ENCODE measurements at places on chromosomes 11 and 22.

DNA sequence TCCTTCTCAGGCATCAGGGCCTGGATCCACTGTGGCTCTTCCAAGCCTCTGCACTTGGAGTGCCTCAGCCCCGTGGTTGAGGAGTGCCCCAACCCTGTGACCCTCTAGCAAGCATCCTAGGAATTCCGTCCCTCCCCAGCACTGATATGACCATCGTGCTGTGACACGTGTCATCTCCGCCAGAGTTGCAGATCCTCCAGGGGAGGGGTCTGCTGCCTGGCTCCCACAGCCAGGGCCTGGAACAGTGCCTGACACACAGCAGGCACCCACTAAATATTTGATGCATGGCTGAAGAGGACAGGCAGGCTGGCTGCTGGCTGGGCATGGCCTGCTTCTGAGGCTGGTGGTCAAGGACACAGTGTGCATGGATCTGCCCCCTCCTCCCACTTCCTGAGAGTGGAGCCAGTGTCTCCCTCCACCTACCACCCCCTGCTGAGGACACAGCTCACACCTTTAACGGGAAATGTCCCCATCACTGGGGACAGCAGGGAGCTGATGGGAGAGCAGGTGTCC is 1.7 kb upstream of the CD81 start:
- no peaks in the 10 kb centered on the region for H3K27me3 ChIP-seq
- H3K4me3 ChIP-seq, result no peak overlapping the region
- peaks cover 16% of the 10 kb centered on the region for H3K4me1 ChIP-seq
- DNase-seq, result peak; percentile 68
- no peak overlapping the region for H3K27ac ChIP-seq
- H3K36me3 ChIP-seq, result no peaks in the 10 kb centered on the region

- no peaks in the 10 kb centered on the region for H3K36me3 ChIP-seq
- peaks cover 55% of the 10 kb centered on the region for H3K27me3 ChIP-seq
- no peak for DNase-seq
- no peak overlapping the region for H3K27ac ChIP-seq
- no peak overlapping the region for H3K4me3 ChIP-seq
Observed at GRCh38 chr11:22194907-22195306, 2.0 kb downstream of the ANO5 start.

GRCh38 chr11:19786644-19787043 is 74.0 kb downstream of the NAV2 start:
- H3K36me3 ChIP-seq, result peaks cover 2% of the 10 kb centered on the region
- DNase-seq, result no peak
- H3K4me1 ChIP-seq, result peaks cover 9% of the 10 kb centered on the region

DNA sequence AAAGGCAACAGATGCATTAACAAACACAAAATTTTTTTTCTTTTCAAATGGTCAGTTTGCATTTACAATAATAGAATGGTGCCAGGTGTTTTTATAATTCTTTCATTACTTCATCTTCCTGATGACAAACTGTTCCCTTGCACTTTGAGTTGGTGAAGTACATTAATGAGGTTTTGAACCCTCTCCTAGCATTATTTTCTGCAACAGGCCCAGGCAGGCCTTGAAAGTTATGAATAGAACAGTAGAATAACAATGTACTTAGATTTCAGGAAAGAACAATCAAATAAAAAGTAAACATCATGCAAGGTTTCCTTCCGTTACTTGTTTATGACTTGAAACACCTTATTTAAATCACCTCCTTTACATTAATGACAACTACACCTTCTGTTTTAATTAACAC is 9.6 kb downstream of the BTG4 start:
- peaks cover 52% of the 10 kb centered on the region for H3K27me3 ChIP-seq
- H3K4me1 ChIP-seq, result no peaks in the 10 kb centered on the region
- H3K4me3 ChIP-seq, result no peak overlapping the region
- no peaks in the 10 kb centered on the region for H3K36me3 ChIP-seq
- H3K27ac ChIP-seq, result no peak overlapping the region

DNA sequence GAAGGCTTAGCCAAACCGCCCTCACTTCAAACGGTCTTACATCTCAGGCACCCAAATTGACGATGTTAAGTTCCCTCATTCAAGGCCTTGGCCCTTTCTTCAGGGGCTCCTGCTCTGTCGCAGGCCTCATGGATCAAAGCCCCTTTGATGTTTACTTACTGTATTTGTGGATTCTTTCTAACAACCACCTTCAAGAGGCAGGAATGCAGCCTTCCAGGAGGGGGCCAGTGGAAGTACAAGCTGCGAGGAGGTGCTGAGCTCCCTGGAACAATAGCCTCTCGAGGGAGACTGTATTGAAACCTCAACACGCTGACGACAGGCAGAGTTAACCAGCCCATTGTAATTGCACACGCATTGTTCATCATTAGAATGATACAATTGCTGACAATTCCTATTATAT is 209.1 kb downstream of the ST3GAL4 start:
- peaks cover 1% of the 10 kb centered on the region for H3K36me3 ChIP-seq
- no peak overlapping the region for H3K4me3 ChIP-seq
- H3K4me1 ChIP-seq, result no peaks in the 10 kb centered on the region
- peaks cover 25% of the 10 kb centered on the region for H3K27me3 ChIP-seq
- H3K27ac ChIP-seq, result no peak overlapping the region

DNA sequence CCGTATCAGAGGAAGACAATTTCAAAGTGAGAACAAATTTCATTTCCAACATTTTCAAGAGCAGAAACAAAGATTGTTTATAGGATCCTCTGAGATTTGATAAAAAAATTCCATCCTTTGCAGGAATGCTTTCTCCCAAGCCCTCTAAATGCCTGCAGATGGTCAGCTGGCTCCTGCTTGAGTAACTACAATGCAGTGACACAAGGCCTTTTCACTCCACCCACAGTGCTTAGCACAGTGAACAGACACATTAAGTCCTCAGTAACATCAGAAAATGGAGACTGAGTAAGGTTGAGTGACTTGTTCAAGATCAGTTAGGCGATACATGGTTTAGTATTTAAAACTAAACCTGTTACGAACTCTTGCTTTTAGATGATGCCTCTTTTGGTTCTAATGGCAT is 527.1 kb upstream of the CCDC90B start:
- DNase-seq, result no peak
- H3K27ac ChIP-seq, result no peak overlapping the region
- H3K4me1 ChIP-seq, result no peaks in the 10 kb centered on the region
- no peak overlapping the region for H3K4me3 ChIP-seq
- H3K36me3 ChIP-seq, result no peaks in the 10 kb centered on the region

- no peak overlapping the region for H3K4me3 ChIP-seq
- no peaks in the 10 kb centered on the region for H3K4me1 ChIP-seq
- H3K27ac ChIP-seq, result no peak overlapping the region
- H3K36me3 ChIP-seq, result no peaks in the 10 kb centered on the region
Observed at GRCh38 chr11:17631702-17632365, 84.8 kb downstream of the OTOG start.

- DNase-seq, result peak; percentile 92
- H3K36me3 ChIP-seq, result peaks cover 11% of the 10 kb centered on the region
- H3K4me3 ChIP-seq, result peak overlapping the region; percentile 98
- H3K4me1 ChIP-seq, result peaks cover 51% of the 10 kb centered on the region
Observed at GRCh38 chr11:64876835-64877341, 1.5 kb downstream of the EHD1 start.

- peak overlapping the region; percentile 13 for H3K27ac ChIP-seq
- H3K36me3 ChIP-seq, result peaks cover 26% of the 10 kb centered on the region
- H3K4me3 ChIP-seq, result no peak overlapping the region
- H3K27me3 ChIP-seq, result no peaks in the 10 kb centered on the region
- no peak for DNase-seq
Observed at GRCh38 chr22:20084547-20085413, 4.7 kb downstream of the DGCR8 start.

DNA sequence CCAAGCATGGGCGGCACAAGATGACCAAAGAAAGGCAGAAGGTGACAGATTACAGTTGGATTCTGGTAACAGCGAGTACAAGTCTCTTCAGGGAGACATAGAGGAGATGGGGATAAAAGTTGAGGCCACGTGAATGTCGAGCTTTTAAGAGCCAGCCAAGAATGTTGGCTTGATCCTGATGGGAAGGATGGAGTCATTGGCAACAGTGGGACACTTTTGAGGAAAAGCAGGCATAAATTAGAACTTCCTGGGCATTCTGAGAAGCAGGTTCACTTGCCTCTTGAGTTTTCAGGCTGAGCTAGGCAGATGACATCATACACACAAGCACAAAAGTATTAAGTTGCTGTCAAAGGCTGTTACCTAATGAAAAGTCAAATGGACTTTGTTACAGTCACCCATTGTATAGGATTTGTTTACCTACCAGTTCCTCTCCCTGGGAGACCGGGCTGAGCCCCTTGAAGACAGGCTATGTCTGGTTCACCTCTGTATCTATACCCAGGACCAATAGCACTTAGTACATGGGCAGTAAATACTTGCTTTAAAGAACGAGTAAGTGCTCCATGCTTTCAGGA is 41.1 kb downstream of the TNRC6B start:
- H3K27me3 ChIP-seq, result no peaks in the 10 kb centered on the region
- no peaks in the 10 kb centered on the region for H3K36me3 ChIP-seq
- H3K27ac ChIP-seq, result no peak overlapping the region
- no peak overlapping the region for H3K4me3 ChIP-seq
- no peak for DNase-seq
- peaks cover 30% of the 10 kb centered on the region for H3K4me1 ChIP-seq

GRCh38 chr11:8070417-8071115 is 10.4 kb upstream of the TUB start:
- no peak overlapping the region for H3K27ac ChIP-seq
- DNase-seq, result no peak
- H3K4me1 ChIP-seq, result peaks cover 21% of the 10 kb centered on the region

- no peaks in the 10 kb centered on the region for H3K36me3 ChIP-seq
- H3K27ac ChIP-seq, result no peak overlapping the region
- peaks cover 9% of the 10 kb centered on the region for H3K27me3 ChIP-seq
- peaks cover 4% of the 10 kb centered on the region for H3K4me1 ChIP-seq
- DNase-seq, result no peak
- no peak overlapping the region for H3K4me3 ChIP-seq
Observed at GRCh38 chr11:128939591-128939990, 3.1 kb downstream of the TP53AIP1 start.

DNA sequence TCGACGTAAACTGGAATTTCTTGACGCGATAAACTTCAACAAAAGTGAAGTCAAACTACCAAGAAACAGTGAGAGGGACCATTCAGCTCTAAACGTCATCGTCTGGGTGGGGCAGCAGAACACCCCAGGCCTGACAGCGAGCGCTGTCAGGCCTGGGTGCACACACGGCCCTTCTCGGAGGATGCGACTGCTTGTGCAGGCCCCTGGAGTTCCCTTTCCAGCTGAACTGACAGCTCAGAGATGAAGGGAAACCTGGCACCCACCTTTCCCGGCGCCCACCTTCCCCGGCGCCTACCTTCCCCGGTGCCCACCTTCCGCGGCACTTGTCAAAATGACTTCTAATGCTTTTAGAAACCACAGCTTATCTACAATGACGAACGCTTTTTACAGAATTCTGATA is 47.9 kb downstream of the CERK start:
- peaks cover 27% of the 10 kb centered on the region for H3K36me3 ChIP-seq
- H3K4me3 ChIP-seq, result no peak overlapping the region
- DNase-seq, result peak; percentile 59
- H3K27ac ChIP-seq, result no peak overlapping the region
- H3K4me1 ChIP-seq, result no peaks in the 10 kb centered on the region
- H3K27me3 ChIP-seq, result no peaks in the 10 kb centered on the region

All from chondrocyte (in vitro differentiated cells).